ENCODE measurements at places on chromosomes 3 and 15.

- DNase-seq: no peak
Measured at GRCh38 chr15:68653031-68653635, 74.3 kb downstream of the CORO2B start.

- no peak for DNase-seq
Measured at GRCh38 chr3:114902691-114903101, 244.4 kb downstream of the ZBTB20 start.

DNA sequence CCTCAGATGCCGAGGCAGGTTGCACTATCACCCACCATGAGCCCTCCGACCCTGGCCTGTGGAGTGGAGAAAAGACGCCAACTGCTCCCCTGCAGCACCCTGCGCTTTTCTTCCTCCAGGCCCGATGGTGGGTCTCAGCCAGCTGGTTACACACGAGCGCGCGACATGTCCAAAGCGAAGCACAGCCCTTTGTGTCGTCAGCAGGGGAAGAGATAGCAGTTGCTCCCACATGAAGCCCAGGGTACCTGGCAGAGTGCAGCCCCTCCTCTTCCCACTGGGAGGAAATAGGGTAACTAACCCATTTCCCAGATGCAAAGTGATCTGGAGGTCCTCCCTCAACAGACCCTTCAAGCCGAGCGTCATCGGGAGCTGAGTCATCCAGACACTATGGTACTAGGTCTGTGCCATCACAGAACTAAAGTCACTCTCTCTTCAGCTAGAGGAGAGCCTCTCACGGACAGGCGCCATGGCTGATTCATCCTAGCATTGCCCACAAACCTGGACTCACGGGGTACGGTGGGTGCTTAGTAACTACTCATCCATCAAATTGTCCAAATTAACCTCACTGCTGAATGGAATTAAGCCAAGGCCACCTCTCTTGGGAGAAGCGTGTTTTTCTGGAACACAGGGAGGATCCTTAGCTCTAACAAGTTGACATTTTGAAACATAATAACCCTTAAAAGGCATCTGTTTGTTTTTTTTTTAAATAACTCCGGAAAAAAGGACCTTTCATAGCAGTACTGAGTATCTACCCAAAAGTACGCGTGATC lies 45.2 kb upstream of the BDH1 start:
- DNase-seq: no peak

GRCh38 chr15:72112116-72112515 lies 5.8 kb downstream of the MYO9A start:
- no peak for DNase-seq

- no peak for DNase-seq
Measured at GRCh38 chr3:25448750-25449692, 21.0 kb downstream of the RARB start.

DNA sequence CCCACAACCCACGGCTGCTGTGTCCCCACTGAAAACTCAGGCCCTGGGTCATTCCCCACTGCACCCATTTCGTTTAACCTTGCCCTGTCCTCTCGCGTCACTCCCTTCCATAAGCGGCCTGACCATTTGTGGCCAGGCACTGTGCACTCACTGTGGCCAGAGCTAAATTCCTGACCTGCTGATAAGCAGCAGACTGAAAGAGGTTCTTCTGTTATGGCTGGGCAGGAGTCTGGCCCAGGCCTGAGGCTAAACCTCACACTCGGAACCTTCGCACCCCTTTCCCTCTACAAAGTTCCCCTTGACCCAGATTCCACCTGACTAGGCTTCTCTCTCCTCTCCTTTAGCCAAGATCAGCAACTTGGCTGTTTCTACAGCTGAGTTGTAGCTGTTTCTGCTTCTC lies 62.3 kb downstream of the ADAMTS17 start:
- DNase-seq: no peak

DNA sequence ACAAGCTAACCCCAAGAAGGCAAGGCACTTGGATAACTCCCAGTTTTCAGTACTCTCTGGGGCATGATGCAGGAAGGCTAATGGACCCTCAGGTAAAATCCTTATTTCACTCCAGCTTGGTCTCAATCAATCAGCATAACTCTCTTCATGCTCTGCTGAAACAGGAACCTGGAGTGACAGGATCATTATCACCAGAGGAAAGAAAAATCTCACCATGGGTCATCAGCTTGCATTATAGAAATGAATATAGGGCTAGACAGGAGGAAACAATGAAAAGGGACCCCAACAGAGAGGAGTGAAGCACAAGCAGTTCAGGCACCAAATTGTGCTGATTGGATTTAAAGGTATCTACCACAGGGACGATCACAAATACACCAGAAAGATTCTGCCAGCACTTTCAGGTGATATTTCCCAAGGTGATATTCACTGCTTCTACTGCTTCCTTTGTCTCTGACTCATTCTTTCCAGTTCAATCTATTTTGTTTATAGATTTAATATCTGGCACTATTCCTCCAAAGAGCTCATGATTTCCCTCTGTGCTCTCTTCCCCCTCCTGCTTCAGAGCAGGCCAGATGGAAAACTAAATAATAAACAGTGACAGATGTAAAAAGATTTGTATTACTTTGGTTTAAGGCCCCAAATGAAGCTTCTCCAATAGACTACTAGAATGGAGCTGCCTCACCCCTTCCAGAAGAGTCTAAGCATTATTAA lies 22.9 kb upstream of the THUMPD3 start:
- DNase-seq: no peak

DNA sequence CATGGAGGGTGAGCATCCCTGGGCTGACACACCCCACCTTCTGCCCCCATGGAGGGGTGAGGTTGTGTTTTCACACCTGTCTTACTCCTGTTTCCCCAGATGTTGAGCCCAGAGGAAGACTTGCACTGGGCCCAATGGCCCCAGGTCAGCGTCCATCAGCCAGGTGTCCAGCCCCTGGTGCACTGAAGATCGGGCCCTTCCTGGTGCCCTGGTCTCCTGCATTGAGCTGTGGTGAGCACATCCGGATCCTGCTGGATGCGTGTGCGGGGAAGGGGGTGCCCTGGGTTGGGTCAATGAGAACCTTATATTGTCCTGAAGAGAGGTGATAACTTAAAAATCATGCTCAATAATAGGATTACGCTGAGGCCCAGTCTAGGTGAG lies 227.3 kb downstream of the SNRPN start:
- no peak for DNase-seq

DNA sequence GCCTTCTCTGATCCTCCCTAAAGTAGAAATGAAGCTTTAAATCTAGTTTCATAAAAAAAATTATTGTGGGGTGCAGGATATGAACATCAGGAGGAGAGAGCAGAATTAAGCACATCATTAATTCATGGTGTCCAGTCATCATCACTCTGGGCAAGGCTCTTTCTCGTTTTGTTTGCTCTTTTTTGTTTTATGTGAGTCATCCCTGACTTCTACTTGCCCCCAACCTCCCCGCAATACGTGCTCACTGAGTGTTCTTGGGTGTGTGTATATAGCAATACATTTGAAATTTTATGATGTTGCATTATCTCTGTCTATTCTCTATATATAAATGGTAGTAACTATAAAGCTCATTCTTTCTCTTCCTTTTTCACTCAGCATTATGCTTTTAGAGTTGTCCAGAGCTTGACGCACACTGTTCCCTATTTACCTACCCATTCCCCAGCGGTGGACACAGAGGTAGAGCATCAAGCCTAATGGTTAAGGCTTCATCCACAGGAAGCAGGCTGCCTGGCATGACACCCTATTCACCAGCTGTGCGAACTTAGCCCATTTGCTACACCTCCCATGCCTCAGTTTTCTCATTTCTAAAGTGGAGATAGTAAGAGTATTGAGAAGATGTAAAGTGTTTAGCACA lies 72.3 kb downstream of the CD200R1L start:
- no peak for DNase-seq

DNA sequence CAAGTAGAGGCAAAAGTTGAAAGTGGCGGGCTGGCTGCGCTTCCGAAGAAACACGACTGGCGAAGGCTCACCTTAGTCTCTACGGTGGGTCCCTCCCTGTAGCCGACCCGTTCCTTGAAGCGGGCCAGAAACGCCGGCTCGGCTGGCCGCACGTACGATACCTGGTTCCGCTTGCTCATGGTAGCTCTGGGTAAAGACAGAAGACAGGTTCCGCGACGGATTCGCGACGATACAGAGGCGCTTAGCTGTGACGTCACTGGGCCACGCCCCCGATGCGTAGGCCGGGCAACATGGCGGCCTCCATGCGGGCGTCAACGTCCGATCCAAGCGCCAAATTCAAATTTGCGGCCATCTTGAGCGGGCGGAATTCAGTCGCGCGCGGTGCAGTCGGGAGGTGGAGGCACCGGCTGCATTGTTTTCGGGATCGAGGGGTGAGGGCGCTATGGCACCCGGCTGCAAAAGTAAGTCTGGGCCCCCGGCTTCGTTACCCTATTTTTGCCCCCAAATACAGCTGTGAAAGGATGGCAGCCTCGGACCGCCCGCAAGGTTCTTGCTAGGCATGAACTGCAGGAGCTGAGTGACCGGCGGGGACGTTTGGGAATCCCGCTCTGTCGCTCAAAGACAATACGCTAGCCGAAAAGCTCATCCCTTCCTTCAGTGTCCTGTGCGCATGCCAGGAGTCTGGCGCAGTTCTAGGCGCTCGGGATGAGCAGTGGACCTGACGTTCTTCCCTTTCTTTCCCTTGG lies at the start of the genes KIAA1143 and KIF15:
Gene KIAA1143 (minus strand): TSS at position 196 of the 746 bp plus-strand sequence. CDS start 17 bp downstream, at position 179.
Gene KIF15 (plus strand): TSS at position 371 of the 746 bp plus-strand sequence. CDS start 72 bp downstream, at position 443.
- peak; percentile 96 for DNase-seq

DNA sequence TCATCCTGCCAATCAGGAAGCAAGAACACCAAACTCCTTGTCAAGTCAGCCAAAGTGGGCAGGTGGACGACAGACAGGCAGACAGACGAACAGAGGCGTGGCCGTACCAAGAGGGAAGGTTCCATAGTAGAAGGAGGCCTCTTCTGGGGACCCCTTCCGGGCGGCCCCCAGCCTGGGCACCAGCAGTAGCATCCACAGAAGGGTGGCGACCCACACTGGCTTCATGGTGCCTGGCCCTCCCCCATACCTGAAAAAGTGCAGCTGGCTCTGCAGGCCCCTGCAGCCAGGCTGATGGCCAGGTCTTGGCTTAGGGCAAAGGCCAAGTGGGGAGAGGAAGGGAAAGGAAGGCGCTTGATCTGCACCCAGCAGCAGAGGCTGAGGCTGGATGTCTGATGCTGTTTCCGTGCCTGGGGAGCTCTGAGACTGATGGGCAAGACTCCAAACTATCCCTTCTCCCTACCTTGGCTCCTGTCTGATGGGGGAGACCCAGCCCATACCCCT lies 607 bp downstream of the LCTL start:
- DNase-seq: no peak

Measured in CD4-positive, alpha-beta T cell treated with Interleukin-1 beta for 1 hour (primary cell).